A549 treated with Mapracorat at 1 μM for 4 hours (cell line): ENCODE measurements at places on chromosomes 3 and 15. TPM values are rescaled to one million over a fixed set of nuclear protein-coding genes. Genes with fewer than 3 reads are reported as not detected.

GADL1 gene
- total RNA-seq = not detected in 5 replicates

SAMD7 gene
- total RNA-seq = not detected in 5 replicates

TIMMDC1 gene
- 59.6 to 84.4 TPM (median 74.6 TPM) in 5 replicates for total RNA-seq

SCN11A gene
- 0.02 TPM in 1 of 5 replicates, not detected in the others for total RNA-seq

NISCH gene
- total RNA-seq = 10.0 to 15.4 TPM (median 15.0 TPM) in 5 replicates

KBTBD13 gene
- total RNA-seq = not detected in 5 replicates

ARID3B gene
- total RNA-seq = 2.8 to 3.3 TPM (median 3.0 TPM) in 5 replicates

TAGLN3 gene
- total RNA-seq = not detected in 5 replicates

STRIT1 gene
- not detected in 5 replicates for total RNA-seq

RLBP1 gene
- total RNA-seq = not detected in 5 replicates

LOXL1 gene
- 0.38 to 0.90 TPM (median 0.81 TPM) in 5 replicates for total RNA-seq

FEZF2 gene
- total RNA-seq = not detected in 5 replicates

ALDH1L1 gene
- 0.14 to 0.76 TPM (median 0.39 TPM) in 5 replicates for total RNA-seq

MME gene
- total RNA-seq = not detected in 5 replicates

CFAP91 gene
- 0.15 to 0.43 TPM (median 0.24 TPM) in 4 of 5 replicates, not detected in the other for total RNA-seq

CLEC3B gene
- 0.27 TPM in 1 of 5 replicates, not detected in the others for total RNA-seq

CPNE4 gene
- total RNA-seq = 4.9 to 8.8 TPM (median 5.9 TPM) in 5 replicates

IGDCC3 gene
- 0.09 to 0.19 TPM (median 0.12 TPM) in 5 replicates for total RNA-seq

WDR5B gene
- total RNA-seq = 2.5 to 3.7 TPM (median 3.4 TPM) in 5 replicates

FRMD5 gene
- 2.2 to 3.2 TPM (median 2.8 TPM) in 5 replicates for total RNA-seq

SPRED1 gene
- 6.3 to 9.1 TPM (median 7.6 TPM) in 5 replicates for total RNA-seq

BCL2A1 gene
- total RNA-seq = 9.8 to 18.7 TPM (median 12.3 TPM) in 5 replicates

CDC25A gene
- total RNA-seq = 8.7 to 10.8 TPM (median 9.3 TPM) in 5 replicates

TTLL13 gene
- 0.07 to 0.59 TPM (median 0.10 TPM) in 4 of 5 replicates, not detected in the other for total RNA-seq

CFAP100 gene
- not detected in 5 replicates for total RNA-seq

MYEF2 gene
- 14.1 to 19.7 TPM (median 18.1 TPM) in 5 replicates for total RNA-seq

P3H2 gene
- 25.1 to 37.9 TPM (median 34.5 TPM) in 5 replicates for total RNA-seq

FBXO40 gene
- total RNA-seq = not detected in 5 replicates

TBC1D2B gene
- total RNA-seq = 11.9 to 19.3 TPM (median 16.0 TPM) in 5 replicates

TNNC1 gene
- 0.99 to 1.5 TPM (median 1.4 TPM) in 5 replicates for total RNA-seq

PYGO1 gene
- total RNA-seq = 5.9 to 8.4 TPM (median 6.7 TPM) in 5 replicates

CLDN1 gene
- total RNA-seq = 17.0 to 22.6 TPM (median 19.0 TPM) in 5 replicates

DET1 gene
- total RNA-seq = 4.5 to 7.1 TPM (median 5.7 TPM) in 5 replicates

NMNAT3 gene
- 1.1 to 2.0 TPM (median 1.6 TPM) in 5 replicates for total RNA-seq

MTHFS gene
- total RNA-seq = 74.3 to 96.0 TPM (median 76.9 TPM) in 5 replicates

GUCA1C gene
- not detected in 5 replicates for total RNA-seq

SLC28A1 gene
- 0.06 TPM in 2 of 5 replicates, not detected in the others for total RNA-seq

FLNB gene
- total RNA-seq = 314 to 349 TPM (median 344 TPM) in 5 replicates

IL17RB gene
- total RNA-seq = 0.75 to 1.2 TPM (median 0.86 TPM) in 5 replicates

NR2C2 gene
- 10.5 to 20.4 TPM (median 15.5 TPM) in 5 replicates for total RNA-seq

EIF4E3 gene
- 2.7 to 3.8 TPM (median 3.8 TPM) in 5 replicates for total RNA-seq

ZNF385D gene
- total RNA-seq = 0.42 TPM in 1 of 5 replicates, not detected in the others

SOX14 gene
- not detected in 5 replicates for total RNA-seq

ZPLD1 gene
- not detected in 5 replicates for total RNA-seq

SLC22A13 gene
- not detected in 5 replicates for total RNA-seq

NUP210 gene
- 28.6 to 44.1 TPM (median 40.4 TPM) in 5 replicates for total RNA-seq

HCN4 gene
- 0.25 to 0.38 TPM (median 0.33 TPM) in 5 replicates for total RNA-seq

SLC22A14 gene
- 0.06 to 0.07 TPM (median 0.07 TPM) in 3 of 5 replicates, not detected in the others for total RNA-seq

CHRM5 gene
- total RNA-seq = 0.03 to 0.04 TPM in 2 of 5 replicates, not detected in the others

LMAN1L gene
- not detected in 5 replicates for total RNA-seq

SLC6A11 gene
- 0.03 to 0.14 TPM (median 0.08 TPM) in 5 replicates for total RNA-seq

GRIP2 gene
- total RNA-seq = 0.63 to 2.0 TPM (median 1.2 TPM) in 5 replicates

DPPA2 gene
- total RNA-seq = not detected in 5 replicates

KBTBD12 gene
- not detected in 5 replicates for total RNA-seq
